Adrenal gland (tissue), 19 donors: ENCODE measurements at places on chromosomes 12 and 14. TPM values are rescaled to one million over a fixed set of nuclear protein-coding genes. Genes with fewer than 3 reads are reported as not detected.

- DNase-seq: no peak
Measured at GRCh38 chr14:38786921-38787320, 316.1 kb downstream of the SEC23A start.

Gene C3AR1
- 15.7 TPM for polyA plus RNA-seq

Gene SERPINA9
- polyA plus RNA-seq: not detected

GRCh38 chr12:132426349-132427173 is 63.4 kb upstream of the FBRSL1 start:
- DNase-seq: no peak

- no peak for DNase-seq
Measured at GRCh38 chr12:22473212-22473611, 71.1 kb downstream of the C2CD5 start.
